ENCODE measurements at places on chromosomes 11 and 22. TPM values are rescaled to one million over a fixed set of nuclear protein-coding genes. Genes with fewer than 3 reads are reported as not detected.

Gene APOL4
- 7.5 TPM for total RNA-seq

GRCh38 chr11:18720808-18721560 is 5.0 kb downstream of the IGSF22 start:
- H3K4me3 ChIP-seq = peak overlapping the region; percentile 80
- peaks cover 14% of the 10 kb centered on the region for H3K27me3 ChIP-seq
- H3K36me3 ChIP-seq = no peaks in the 10 kb centered on the region
- no peak overlapping the region for H3K27ac ChIP-seq
- peaks cover 12% of the 10 kb centered on the region for H3K4me1 ChIP-seq

Gene RASL10A
- 0.38 TPM for total RNA-seq

DNA sequence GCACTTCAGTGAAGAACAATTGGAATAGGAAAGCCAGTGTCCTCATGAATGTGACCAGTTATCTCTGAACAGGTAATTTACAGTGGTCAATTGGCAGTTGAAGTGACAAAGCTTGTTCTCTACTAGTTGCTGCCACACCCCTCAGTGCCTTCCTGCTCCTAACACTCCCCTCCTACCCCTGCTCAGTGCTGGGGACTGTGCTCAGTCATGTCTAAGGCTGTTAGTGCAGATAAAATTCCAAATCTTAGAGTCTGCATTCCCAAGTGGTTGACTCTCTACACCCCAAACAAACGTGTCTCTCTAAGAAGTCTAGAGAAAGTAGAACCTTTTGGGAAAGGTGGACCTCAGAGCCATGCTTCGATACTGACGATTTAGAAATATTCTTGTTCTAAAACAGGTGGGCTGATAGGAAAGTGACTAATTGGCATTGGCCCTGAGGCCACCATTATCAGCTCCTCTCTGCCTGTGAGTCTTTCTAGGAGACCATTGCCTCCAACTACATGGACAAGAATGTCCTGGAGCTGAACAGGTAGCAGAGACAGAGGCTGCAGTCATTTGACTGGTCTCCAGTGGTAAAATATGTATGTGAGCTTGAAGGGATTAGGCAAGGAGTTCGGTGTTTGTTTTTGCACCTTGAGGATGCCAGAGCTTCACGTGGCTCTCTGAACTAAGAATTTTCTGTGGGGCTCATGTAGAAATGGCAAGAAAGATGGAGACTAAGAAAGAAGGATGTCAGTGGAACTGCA is 22.1 kb upstream of the NNMT start:
- no peak overlapping the region for H3K4me3 ChIP-seq
- no peak for DNase-seq
- H3K36me3 ChIP-seq = no peaks in the 10 kb centered on the region
- no peak overlapping the region for H3K27ac ChIP-seq
- H3K27me3 ChIP-seq = peaks cover 58% of the 10 kb centered on the region
- H3K4me1 ChIP-seq = no peaks in the 10 kb centered on the region

Gene RAG2
- not detected for total RNA-seq

DNA sequence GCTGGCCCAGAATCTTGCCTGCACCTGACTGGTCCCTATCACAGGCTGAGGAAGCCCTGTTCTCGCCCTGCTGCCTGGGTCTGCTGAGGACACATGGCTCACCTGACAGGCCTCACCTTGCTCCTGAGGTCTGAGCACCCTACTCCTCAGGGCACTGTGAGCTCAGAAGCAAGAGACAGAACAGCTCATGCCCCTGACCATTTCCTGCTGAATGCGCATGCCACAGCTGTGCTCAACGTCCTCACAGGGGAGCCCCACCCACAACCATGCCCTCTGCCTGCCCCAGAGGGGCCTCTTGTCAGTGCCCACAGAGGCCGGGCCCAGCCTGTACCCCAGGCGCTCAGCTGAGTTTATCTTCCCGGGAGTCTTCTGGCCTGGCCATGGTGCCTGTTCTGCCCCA is 2.8 kb upstream of the TSPO start:
- no peak overlapping the region for H3K4me3 ChIP-seq
- H3K4me1 ChIP-seq = peaks cover 36% of the 10 kb centered on the region
- DNase-seq = no peak
- H3K27me3 ChIP-seq = no peaks in the 10 kb centered on the region
- no peaks in the 10 kb centered on the region for H3K36me3 ChIP-seq

GRCh38 chr11:128589998-128590397 is 2.6 kb upstream of the ETS1 start:
- peaks cover 15% of the 10 kb centered on the region for H3K27me3 ChIP-seq
- H3K4me3 ChIP-seq = no peak overlapping the region
- no peak for DNase-seq
- no peaks in the 10 kb centered on the region for H3K36me3 ChIP-seq

DNA sequence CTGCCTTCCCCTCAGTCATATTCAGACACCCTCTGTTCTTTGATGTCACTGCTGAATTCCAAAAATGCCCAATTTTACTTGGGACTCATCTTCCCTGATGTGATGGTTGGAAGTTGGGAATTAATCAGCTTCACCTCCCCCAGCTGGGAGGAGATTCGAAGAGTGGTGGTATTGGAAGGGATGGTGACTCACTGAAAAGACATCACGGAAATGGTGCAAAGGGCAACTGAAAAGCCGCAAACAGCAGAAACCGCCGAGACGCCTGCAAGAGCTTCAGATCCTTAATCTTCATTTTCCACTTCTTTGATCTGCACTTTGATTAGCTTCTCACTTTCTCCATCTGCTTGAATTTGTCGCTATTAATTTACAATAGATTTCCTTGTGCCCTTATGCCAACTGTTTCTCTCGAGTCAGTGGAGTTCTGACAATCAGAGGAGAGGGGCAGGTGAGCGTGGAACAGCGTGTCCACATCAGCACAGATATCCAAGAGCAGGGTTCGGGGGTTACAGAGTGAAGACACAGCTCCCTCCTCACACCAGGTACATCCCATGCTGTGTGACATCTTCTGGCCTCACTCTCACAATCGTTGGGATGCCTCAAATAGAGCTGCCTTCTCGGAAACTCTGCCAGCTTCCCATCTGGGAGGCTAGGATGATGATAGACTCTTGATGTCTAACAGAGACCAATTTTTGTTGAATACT is 325.4 kb downstream of the BRD1 start:
- no peaks in the 10 kb centered on the region for H3K27me3 ChIP-seq
- H3K4me3 ChIP-seq = no peak overlapping the region
- H3K4me1 ChIP-seq = peaks cover 15% of the 10 kb centered on the region

DNA sequence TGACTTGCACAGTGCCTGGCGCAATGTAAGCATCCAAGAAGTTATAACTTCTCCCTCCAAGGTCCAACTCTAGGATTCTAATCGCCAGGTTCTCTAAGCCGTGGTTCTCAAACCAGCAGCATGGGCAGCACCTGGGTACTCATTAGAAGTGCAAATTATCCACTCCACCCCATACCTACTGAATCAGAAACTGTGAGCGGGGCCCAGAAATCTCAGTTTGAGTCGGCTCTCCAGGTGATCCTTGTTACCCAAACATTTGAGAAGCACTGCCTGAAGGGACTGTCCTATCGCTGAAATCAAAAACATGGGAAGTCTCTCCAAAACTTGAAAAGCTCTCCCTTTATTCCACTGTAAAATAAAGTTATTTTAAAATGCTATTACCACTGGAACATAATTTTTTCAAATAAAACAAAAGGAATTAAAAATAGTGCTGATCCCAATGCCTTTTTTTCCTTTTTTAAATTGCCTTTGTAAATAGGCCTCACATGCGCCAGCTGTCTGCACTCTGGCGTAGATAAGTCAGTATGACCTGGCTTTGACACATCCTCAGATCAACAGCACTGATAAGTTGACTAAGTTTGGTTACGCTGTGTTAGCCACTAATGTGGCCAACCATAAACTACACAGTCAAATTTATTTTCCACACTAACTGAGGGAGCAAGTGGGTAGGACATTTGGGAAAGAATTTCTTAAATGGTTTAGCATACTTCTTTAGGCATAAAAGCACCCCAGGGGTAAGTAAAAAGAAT is 8.4 kb upstream of the CTR9 start:
- peak overlapping the region; percentile 21 for H3K4me3 ChIP-seq
- peaks cover 38% of the 10 kb centered on the region for H3K4me1 ChIP-seq
- peak overlapping the region; percentile 83 for H3K27ac ChIP-seq

- H3K4me3 ChIP-seq = no peak overlapping the region
- peaks cover 10% of the 10 kb centered on the region for H3K27me3 ChIP-seq
- DNase-seq = no peak
Measured at GRCh38 chr11:10561043-10561818, 7.2 kb downstream of the LYVE1 start.

Gene PARVB
- total RNA-seq = 42.0 TPM

Gene KCNJ1
- total RNA-seq = not detected

GRCh38 chr22:39039306-39040126 is 1.1 kb upstream of the APOBEC3F start:
- H3K36me3 ChIP-seq = peaks cover 19% of the 10 kb centered on the region
- peaks cover 38% of the 10 kb centered on the region for H3K4me1 ChIP-seq
- no peak for DNase-seq
- H3K27ac ChIP-seq = peak overlapping the region; percentile 76

- H3K27me3 ChIP-seq = no peaks in the 10 kb centered on the region
- H3K36me3 ChIP-seq = no peaks in the 10 kb centered on the region
- H3K4me3 ChIP-seq = no peak overlapping the region
- no peak for DNase-seq
- H3K27ac ChIP-seq = no peak overlapping the region
- no peaks in the 10 kb centered on the region for H3K4me1 ChIP-seq
Measured at GRCh38 chr11:78855116-78855515, 280.5 kb upstream of the NARS2 start.

GRCh38 chr11:47551086-47551485 is 1.8 kb downstream of the CELF1 start:
- no peak for DNase-seq
- H3K36me3 ChIP-seq = peaks cover 27% of the 10 kb centered on the region
- H3K4me3 ChIP-seq = peak overlapping the region; percentile 96

DNA sequence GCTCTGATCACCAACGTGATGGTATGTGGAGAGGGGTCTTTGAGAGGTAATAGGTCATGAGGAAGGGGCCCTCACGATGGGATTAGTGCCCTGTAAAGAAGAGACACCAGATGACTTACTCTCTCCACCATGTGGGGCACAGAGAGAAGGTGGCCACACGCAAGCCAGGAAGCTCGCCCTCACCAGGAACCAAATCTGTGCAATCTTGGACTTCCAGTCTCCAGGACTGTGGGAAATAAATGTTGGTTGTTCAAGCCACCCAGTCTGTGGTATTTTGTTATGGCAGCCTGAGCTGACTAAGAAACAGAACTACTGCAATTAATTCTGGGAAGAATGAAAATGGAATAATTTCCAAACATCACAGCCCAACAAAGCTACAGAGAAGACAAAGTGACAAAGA is 117.5 kb downstream of the SNX19 start:
- no peak overlapping the region for H3K27ac ChIP-seq
- H3K36me3 ChIP-seq = no peaks in the 10 kb centered on the region
- no peak overlapping the region for H3K4me3 ChIP-seq
- no peaks in the 10 kb centered on the region for H3K4me1 ChIP-seq

GRCh38 chr11:75082601-75083216 is 14.0 kb downstream of the OR2AT4 start:
- H3K4me1 ChIP-seq = no peaks in the 10 kb centered on the region
- DNase-seq = no peak
- peaks cover 45% of the 10 kb centered on the region for H3K27me3 ChIP-seq
- H3K27ac ChIP-seq = no peak overlapping the region
- H3K4me3 ChIP-seq = no peak overlapping the region

Gene CATSPER1
- 0.58 TPM for total RNA-seq

GRCh38 chr22:35899736-35900135 is 128.9 kb downstream of the RBFOX2 start:
- no peak overlapping the region for H3K4me3 ChIP-seq
- no peak for DNase-seq
- peaks cover 21% of the 10 kb centered on the region for H3K27me3 ChIP-seq
- H3K27ac ChIP-seq = no peak overlapping the region
- H3K4me1 ChIP-seq = peaks cover 13% of the 10 kb centered on the region
- no peaks in the 10 kb centered on the region for H3K36me3 ChIP-seq

- peaks cover 14% of the 10 kb centered on the region for H3K27me3 ChIP-seq
- no peak overlapping the region for H3K27ac ChIP-seq
- no peak overlapping the region for H3K4me3 ChIP-seq
- no peaks in the 10 kb centered on the region for H3K36me3 ChIP-seq
- no peak for DNase-seq
Measured at GRCh38 chr11:19294444-19294843, 53.7 kb upstream of the E2F8 start.

GRCh38 chr11:126433244-126433846 is 77.9 kb downstream of the ST3GAL4 start:
- H3K27ac ChIP-seq = no peak overlapping the region
- no peak overlapping the region for H3K4me3 ChIP-seq
- H3K27me3 ChIP-seq = no peaks in the 10 kb centered on the region
- H3K36me3 ChIP-seq = no peaks in the 10 kb centered on the region
- no peaks in the 10 kb centered on the region for H3K4me1 ChIP-seq
- no peak for DNase-seq

GRCh38 chr11:41414771-41415440 is 44.5 kb downstream of the LRRC4C start:
- H3K27me3 ChIP-seq = no peaks in the 10 kb centered on the region
- no peaks in the 10 kb centered on the region for H3K36me3 ChIP-seq
- H3K27ac ChIP-seq = no peak overlapping the region
- H3K4me3 ChIP-seq = no peak overlapping the region
- no peaks in the 10 kb centered on the region for H3K4me1 ChIP-seq
- DNase-seq = no peak

DNA sequence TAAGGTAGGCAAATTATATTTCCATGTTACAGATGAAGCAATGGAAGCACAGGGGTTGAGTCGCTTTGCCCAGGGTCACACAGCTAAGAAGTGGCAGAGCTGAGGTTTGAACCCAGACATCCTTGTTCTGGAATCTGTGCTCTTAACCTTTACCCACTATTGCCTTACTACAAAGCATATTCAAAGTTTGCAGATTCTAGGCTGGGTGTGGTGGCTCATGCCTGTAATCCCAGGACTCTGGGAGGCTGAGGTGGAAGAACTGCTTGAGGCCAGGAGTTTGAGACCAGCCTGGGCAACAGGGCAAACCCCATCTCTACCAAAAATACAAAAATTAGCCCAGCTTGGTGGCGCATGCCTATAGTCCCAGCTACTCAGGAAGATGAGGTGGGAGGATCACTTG is 27.8 kb upstream of the TFIP11 start:
- no peak for DNase-seq
- peaks cover 45% of the 10 kb centered on the region for H3K36me3 ChIP-seq

Gene WEE1
- total RNA-seq = 62.8 TPM
